ENCODE measurements at places on chromosomes 3 and 15.

DNA sequence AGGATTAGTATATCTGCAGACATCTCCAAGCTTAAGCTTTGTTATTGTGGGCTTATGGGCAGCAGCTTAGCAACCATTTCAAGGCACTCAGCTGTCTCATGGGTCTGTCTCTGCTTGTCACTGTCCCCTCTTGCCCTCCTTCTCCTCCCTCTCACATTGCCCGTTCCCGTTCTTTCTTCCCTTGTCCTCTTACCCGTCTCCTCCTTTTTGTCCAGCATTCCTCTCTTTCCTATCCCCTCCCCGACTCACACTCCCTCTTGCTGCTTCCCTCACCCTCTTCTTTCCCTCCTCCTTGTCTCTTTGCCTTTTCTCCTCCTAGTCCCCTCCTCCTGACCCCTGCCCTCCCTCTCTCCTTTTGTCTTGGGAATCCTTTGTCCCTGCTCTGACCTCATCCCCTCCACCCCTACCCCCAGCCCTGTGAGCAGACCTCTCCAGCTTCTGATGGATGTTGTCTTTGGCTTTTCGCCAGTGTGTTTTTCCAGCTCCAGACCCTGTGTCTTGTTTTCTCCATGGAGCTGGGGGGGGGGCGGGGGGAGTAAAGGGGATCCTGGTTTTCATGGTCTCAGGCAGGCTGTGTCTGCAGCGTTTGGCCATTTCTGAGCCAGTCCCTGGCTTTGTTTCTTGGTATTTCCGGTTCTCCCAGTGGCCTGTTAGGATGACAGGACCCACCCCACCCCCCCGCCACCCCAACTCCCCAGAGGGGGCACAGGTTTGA, 47.9 kb upstream of the TRAK1 start:
- peak; percentile 89 for DNase-seq

- DNase-seq, result no peak
These were observed 573 bp upstream of the CEP152 start for GRCh38 chr15:48811325-48811958.

- DNase-seq, result no peak
These were observed 185.2 kb upstream of the IL12A start for GRCh38 chr3:159803459-159803858.

DNA sequence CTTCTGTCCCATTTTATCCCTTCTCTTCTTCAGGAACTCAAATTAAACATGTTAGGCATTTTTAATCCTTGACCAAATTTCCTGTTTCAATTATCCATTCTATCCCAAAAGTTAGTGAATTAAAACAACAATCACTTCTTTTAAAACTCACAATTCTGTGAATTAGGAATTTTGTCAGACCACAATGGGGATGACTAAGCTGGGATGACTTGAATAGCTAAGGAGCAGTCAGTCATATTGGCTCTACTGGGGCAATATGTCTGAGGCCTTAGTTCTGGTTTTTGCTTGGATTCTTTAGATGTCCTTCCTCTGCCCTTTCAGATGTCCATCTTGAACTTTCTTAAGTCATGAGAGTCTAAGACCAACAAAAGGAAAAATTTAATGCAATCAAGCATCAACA, 178.2 kb upstream of the TGFBR2 start:
- DNase-seq, result no peak

DNA sequence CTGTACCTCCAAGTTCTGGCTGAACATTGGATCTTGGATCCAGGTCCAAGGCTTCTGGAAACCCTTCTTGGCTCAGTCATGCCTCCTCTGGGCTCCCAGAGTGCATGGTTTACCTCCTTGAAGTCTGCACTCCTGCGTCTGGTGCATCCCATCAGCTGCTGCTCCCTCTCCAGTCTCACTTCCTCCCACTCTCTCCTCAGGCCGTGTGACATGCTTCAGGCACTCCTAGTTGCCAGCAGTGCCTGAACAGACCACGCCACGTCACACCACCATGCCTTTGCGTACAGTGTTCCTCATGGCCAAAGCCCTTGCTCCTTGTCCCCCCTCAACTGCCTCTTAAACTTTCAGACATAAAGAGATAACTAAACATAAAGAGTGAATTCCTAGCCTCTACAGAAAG, 5.7 kb downstream of the GPR27 start:
- DNase-seq, result no peak

GRCh38 chr3:82103241-82103640, 341.8 kb upstream of the GBE1 start:
- DNase-seq, result no peak

GRCh38 chr3:48402281-48402732, 27.6 kb downstream of the PLXNB1 start:
- no peak for DNase-seq

- peak; percentile 79 for DNase-seq
These were observed 1.1 kb downstream of the PLXNB1 start for GRCh38 chr3:48428572-48429316.

DNA sequence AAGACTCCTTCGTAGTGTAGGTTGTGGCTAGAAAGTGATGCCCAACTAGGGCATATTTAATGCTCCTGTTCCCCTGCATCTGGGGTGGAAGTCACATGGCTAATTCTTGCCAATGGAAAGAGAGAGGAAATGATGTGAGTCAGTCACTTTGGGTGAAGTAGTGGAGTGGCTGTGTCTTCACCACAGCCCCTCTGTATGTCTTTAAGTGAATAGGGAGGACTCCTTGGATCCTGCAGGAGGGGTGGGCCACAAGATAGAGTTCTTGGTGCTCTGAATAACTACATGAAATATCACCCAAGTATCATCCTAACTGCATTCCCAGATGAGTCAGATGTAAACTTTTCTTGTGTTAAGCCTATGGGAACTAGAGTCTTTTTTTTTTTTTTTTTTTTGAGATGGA, 17.8 kb upstream of the MB21D2 start:
- no peak for DNase-seq

DNA sequence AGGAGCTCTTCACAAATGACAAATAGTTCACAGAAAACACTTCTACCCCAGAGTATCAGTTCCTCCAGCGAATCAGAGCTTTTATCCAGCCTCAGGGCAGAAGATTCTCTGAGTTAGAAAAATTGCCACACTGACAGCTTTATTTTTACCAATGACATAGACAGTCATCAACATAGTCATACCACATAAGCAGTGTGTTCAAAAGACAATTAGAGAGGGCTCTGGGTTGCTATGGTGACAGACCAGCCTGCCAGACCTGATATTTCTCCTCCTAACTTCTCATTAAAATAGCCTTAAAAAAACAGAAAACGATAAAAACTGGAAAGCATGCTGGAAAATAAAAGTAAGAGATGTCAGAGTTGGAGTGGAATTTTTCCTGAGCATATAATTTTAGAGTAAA, 45.9 kb upstream of the COL6A5 start:
- DNase-seq, result no peak

DNA sequence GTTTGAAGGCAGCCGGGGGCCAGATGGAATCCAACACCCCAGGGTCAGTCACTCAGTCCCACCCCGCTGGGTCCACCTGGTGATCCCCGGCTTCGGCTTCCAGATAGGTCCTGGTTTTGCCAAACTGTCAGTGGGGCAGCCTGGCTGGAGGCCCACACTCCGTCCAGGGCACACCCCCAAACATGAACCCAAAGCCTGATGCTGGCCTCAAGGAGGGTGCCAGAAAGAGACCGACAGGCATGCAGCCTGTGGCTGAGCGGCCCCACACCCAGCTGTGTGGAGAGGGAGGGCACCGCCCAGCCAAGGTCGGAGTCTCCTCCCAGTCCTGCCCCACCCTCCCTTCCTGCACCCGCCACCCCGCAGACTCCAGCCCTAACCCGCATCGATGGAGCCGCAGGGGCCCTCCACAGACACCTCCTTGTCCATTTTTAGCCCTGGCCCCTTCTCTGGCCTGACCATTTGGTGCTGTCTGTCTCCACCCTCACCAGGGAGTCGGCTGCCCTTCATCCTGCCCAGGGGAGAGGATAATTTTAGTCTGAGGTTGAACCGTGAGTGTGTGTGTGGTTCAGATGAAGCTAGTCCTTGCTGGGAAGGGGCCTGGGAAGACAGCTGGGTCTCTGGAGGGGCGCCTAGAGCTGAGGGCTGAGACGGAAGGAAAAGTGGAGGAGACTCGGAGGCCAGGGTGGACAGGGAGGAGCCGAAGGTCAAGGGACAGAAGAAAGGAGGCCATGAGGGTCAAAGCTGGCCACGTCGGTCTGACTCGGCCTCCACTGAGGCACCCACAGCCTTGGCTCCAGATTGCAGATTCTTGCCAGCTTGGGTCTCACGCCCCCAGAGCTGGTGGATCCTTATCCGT, 23.1 kb downstream of the TNK2 start:
- no peak for DNase-seq

GRCh38 chr15:25439369-25439836, 579 bp upstream of the UBE3A start:
- DNase-seq, result no peak

DNA sequence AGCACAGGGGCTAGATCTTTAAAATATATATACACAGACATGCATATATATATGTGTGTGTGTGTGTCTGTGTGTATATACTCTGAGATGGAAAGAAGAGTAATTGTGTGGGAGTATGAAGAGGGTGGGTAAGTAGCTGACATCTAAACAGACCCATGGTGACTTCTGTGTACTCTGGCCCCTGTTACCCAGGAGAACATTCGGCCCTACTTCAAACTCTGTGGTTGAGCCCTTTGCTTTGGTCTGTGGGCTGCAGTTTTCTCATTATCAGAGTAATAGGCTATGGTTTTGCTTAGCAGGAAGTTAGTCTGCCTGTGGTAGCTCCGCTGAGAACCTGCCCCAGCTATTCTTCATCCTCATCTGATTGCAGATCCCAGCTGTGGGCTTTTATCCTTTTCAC, 141.4 kb downstream of the RBPMS2 start:
- no peak for DNase-seq

DNA sequence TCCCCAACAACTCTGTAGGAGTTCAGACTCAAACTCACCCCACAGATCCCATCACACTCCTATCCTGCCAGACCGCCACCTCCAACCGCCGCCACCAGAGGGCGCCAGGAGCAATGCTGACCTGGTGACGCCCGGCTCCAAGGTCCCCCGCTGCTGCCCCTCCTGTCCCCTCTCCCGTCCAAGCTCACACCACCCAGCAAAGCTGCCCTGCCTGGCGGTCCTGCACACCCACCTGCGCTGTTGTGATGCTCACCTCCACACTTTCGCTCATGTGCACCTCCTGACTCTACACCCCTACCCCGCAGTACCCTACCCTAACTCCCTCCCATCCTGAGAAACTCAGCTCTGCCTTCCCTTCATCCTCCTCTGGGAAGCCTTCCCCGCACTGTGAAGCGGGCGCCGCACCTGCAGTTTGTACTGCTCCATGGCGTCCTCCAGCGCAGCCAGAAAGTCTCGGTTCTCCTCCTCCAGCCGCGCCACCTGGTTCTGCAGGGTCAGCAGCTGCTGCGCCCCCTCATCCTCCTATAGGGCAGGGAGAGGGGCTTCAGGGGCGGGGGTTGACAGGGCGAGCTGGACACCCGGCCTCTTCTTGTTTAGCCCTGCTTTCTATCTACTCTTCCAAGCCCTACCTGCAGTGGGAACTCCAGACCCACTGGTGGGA, 7.9 kb downstream of the KIF7 start:
- peak; percentile 90 for DNase-seq
